ENCODE measurements at places on chromosomes 1 and 21.

DNA sequence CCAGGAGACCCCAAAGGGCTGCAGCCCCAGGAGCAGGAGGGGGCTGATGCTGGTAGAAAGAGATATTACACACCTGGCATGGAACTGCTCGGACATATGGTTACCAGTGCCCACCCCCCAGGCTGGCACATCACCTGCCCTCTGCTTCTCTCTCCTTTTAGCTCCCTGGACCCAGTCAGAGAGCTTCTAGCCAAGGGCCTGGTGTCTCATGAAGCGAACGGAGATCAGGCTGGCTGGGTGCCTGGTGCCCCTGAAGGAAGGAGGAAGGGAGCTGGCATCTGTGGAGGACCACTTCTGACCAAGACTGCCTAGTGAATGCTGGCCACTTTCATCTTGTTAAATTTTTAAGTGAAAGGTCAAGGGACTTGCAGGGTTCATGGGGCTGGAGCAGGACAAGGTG lies 53.1 kb downstream of the FOXO6 start:
- DNase-seq: no peak

GRCh38 chr1:89938171-89939055 lies 56.5 kb upstream of the ZNF326 start:
- no peak for DNase-seq

DNA sequence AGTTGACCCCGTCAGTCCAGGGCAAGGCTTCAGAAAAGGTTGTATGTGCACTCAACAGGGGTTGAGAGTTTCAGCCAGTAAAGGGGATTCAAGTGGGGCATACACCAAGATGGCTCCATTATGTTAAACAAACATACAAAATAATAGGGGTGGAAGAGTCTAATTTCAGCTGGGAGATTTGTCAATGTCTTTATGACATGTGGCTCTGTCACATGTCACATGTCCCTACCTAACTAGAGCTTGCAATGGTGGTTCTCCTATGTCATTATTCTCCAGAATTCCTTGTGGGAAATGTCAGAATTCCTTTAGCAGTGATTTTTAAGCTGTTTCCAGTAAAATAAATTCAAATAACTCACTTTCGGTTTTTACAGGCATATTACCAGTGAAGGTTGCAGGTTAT lies 392.0 kb upstream of the ADGRL4 start:
- DNase-seq: no peak

DNA sequence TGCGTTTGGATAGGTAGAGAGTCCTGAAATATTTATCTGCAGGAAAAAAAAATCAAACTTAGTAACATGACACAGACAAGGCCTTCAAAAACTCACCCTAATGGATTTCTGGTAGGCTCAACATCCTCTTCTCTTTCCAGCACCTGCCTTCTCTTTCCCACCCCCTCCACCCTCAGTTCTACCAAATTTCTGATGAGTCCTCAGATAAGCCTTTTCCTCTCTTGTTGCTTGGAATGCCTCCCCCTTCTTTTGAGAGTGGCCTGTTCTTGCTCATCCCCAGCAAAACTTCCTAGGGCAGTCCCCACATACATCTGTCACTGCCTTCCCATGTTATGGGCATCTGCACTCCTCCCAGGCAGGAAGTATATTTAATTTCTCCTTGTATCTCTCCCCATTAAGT lies 7.6 kb upstream of the LBR start:
- DNase-seq: no peak

- DNase-seq: no peak
Observed at GRCh38 chr1:19139711-19140110, 70.4 kb downstream of the UBR4 start.

GRCh38 chr1:26156285-26157038 lies 2.4 kb upstream of the FAM110D start:
- no peak for DNase-seq

DNA sequence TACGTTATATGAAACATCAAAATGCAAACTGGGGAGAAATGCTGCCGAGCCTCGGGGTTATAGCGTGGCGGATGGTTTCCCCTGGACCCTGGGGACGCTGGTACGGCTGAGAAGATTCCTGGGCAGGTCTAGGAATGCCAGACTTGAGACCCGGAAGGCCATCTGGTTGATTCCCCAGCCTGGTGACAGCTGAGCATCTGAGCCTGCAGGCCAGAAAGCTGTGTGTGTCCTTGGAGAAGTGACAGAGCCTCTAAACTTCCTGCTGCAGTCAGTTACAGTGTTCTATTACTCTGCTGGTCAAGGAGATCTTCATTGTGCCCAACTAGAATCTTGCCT lies 2.3 kb downstream of the VASH2 start:
- DNase-seq: no peak

DNA sequence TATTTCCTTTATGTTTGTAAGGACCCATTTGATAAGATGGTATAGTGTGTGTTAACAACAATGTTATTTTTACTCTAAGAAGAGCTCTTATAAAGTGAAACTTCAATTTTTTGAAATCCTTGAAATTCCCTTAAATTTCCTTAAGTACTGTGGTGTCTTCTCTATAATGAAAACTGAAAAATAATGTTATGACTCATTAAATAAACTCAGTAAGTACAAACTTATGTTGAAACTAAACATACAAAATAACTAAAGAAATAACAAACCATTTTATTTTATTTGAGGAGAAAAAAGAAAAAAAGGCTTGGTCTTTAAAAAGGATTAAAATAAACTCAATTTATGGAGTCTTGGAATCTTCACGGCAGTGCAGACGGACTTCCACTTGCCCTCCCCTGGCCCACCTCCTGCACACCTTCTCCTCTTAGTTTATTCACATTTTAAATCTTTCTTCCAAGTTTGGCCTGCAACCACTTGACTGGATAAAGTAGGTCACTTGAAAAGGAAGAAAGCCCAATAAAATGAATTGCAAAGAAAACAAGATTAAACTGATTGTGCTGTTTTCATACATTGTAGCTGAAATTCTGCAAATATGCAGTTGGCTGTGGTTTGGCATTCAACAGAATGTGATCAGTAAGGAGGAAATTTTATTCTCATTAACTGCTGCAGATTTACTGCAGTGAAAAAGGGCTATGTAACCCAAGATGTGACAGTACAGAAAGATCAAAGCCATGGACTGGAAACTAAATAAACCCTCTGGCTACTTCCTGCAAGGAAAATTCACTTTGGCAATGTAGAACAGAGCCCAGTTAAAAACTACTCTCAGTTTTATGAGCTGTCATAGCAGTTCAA lies 48.5 kb upstream of the SCYL3 start:
- DNase-seq: no peak

GRCh38 chr1:175894581-175894980 lies 151.2 kb upstream of the TNR start:
- no peak for DNase-seq

DNA sequence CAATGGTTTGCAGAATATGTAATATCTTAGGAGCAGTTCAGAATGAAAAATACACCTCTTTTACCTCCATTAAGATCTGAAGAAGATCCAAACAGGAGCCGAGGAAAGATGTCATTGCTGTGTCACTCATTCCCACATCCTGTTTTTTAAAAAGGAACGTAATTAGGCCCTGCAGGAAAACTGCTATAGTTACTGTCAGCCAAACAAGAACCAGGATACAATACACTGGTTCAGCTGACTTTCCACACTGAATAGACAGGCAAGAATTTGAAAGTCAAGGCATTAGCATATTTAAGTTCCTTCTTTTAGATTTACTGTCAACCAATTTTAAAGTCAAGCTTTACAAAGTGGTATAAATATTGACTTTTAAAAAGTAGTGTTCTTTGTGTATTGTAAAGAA lies 63.8 kb downstream of the IARS2 start:
- no peak for DNase-seq

DNA sequence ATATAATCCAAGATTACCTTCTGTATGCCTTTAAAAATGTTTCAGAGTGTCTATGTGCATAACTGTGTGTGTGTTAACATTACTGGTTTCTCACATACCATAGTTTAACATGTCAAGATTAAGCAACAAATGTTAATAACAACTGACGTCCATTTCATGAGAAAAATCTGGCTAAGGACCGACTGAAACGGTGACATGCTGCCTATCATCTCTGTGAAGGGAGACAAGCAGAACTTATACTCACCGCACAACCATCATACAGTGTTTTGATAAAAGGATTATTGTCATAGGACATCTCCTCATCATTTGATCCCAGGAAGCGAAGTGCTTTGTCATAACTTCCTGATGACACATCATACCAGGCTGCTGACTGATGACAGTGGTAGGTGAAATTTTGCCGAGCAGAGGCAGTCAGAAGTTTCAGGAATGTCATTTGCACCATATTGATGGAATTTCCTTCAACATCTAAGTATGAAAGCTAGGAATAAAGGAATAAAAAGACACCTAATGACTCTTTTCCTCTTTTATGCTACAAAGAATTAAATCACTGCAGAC lies 228.8 kb downstream of the COL11A1 start:
- DNase-seq: no peak

- DNase-seq: no peak
Observed at GRCh38 chr1:156578055-156578454, 1.5 kb upstream of the TTC24 start.

DNA sequence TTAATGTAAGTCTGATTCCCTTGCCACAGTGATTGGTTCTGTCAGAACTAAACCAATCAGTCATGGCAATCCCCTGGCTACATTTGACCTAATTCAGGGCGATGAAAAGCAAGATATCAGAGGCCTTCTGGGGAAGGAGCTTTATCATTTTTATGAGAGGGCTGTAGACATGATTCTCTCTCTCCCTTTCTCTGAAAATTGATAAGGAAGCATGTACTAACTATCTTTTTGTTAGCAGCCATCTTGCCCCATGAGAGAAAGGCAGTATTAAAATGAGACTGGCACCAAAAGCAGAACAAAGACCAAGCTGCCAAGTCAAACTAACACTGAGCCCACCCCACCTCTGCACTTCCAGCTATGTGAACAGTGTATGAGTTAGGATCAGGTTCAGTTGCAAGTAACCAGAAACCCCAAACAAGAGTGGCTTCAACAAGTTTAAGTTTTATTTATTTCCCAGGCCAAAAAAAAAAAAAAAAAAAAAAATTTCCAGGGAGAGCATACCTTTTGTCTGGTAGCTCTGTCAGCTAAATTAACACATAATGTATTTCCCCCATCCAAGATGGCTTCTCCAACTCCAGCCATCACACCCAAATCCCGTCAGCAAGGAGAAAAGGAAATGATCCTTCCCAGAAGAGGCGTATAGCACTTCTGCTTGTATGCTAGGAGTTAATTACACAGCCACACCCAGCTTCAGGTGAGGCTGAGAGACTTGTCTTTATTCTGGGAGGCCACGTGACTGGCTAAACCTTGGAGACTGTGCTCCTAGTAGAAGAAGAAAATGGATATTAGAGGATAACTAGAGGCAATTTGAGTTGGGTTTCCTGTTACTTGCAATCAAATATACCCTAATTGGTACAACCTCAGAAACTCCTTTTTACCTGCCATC lies 105.8 kb upstream of the RALGPS2 start:
- no peak for DNase-seq

DNA sequence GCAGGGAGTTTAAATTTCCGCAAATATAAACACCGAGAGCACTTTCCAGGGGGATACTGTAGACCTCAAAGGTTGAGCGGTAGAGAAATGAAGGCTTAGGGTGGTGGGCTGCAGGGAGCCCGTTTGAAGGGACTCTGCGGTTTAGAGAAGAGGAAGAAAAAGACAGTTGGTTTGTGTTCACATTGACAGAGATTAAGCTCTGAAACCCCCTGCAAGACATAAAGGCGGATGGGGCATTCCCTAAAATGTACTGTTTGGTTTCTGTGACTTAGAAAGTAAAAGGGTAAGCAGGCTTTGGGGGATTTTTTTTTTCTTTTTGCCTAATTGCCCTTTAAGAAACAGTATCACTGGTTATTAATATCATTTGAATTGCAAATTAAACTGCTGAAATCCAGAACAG lies 1.3 kb downstream of the KAZN start:
- DNase-seq: no peak

- peak; percentile 23 for DNase-seq
Observed at GRCh38 chr1:218529646-218530300, 184.6 kb downstream of the TGFB2 start.

DNA sequence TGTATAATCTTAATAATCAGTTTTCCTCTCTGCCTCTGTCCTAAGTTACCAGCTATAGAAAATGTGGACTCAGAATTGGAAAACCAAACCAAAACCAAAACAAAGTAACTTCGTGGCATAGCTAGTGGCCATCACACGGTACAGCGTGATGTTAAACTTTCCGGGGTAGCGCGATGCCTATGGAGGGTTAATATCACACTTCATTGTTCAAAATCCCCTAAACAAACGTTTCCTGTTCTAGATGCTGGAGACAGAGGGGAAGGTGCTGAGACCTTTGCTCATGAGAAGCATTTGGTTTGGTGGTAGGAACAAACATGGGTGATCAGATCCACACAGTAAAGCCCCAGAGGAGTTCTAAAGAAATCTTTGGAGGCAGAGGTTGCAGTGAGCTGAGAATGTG lies 4.9 kb downstream of the AADACL4 start:
- no peak for DNase-seq

GRCh38 chr1:214475331-214475730 lies 76.1 kb downstream of the PTPN14 start:
- no peak for DNase-seq

DNA sequence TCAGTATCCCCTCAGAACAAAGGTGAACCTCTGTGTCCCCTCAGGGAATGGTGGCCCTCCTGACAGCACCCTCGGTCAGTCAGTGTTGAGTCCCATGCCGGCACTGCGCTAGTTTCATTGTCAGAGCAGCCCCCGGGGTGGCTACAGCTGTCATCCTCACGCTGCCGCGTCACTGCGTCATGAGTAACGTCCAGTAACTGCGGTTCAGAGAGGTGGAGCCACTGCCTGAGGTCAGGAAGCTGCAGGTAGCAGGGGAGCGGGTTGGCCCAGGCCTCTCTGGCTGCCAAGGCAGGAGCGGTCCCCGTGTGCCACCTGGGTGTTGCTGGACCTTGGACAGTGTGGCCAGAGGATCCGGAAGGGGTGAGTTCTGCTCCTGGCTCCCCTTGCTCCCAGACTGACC lies 20.2 kb upstream of the WNT4 start:
- DNase-seq: no peak

DNA sequence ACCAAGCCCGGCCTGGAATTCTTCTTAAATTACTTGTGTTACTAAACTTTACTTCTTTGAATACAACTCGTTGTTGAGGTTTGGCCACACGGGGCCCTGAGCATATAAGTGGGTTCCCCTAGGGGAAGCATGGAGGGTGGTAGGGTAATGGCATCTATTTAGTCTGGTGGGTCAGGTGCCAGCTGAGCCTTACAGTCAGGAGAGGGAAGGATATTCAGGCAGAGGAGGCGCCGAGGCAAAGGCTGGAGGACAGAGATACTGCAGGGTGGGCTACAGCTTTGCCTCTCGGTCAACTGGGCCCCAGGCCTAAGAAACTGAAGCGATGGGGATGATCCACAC lies 424 bp upstream of the NECAP2 start:
- no peak for DNase-seq

- no peak for DNase-seq
Observed at GRCh38 chr1:186828611-186829454, at the start of gene PLA2G4A. Gene PLA2G4A, plus strand, starts transcription at chr1:186828949. Its CDS starts 25,406 bp downstream, at chr1:186854355.

- DNase-seq: no peak
Observed at GRCh38 chr21:43758811-43759210, 17.3 kb downstream of the CSTB start.

GRCh38 chr1:211640301-211640630 lies 35.2 kb downstream of the NEK2 start:
- no peak for DNase-seq

GRCh38 chr1:179169616-179170467 lies 59.6 kb downstream of the ABL2 start:
- DNase-seq: no peak

GRCh38 chr1:22410928-22411495 lies 40.6 kb upstream of the ZBTB40 start:
- DNase-seq: no peak

Data from NCI-H2107 (cell line).